ENCODE measurements at places on chromosomes 16 and 17.

- H3K27me3 ChIP-seq: no peaks in the 10 kb centered on the region
- DNase-seq: no peak
- H3K27ac ChIP-seq: no peak overlapping the region
- H3K4me3 ChIP-seq: no peak overlapping the region
- H3K36me3 ChIP-seq: no peaks in the 10 kb centered on the region
- no peaks in the 10 kb centered on the region for H3K4me1 ChIP-seq
Observed at GRCh38 chr16:73771196-73772064, 525.2 kb upstream of the PSMD7 start.

DNA sequence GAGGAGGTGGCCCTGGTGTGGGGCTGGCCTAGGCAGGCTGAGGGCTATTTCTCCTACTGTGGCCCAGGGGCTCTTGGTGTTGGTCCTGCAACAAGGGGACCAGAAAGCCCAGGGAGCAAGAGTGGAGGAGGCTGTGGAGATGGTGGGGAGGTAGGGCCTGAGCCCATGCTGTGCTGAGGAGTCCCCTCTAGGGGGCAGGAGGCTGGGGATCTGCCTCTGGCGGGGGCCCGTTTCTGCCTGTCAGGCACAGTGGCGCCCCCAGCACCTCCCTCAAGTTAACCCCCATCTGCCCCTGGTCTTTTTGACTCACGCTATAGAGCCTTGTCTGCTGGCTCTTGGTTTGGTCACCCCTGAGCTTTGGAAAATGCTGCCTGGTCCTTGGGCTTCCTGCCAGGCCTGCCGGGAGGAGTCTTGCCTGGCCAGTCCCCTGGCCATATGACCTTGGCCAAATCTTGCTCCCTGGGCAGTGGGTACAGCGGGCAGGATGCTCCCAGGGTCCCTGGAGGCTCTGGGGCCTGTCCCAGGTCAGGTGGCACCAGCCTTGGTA lies 5.9 kb downstream of the BAIAP2 start:
- H3K36me3 ChIP-seq: no peaks in the 10 kb centered on the region
- no peak overlapping the region for H3K4me3 ChIP-seq
- no peaks in the 10 kb centered on the region for H3K4me1 ChIP-seq

- H3K27ac ChIP-seq: peak overlapping the region; percentile 78
- H3K27me3 ChIP-seq: peaks cover 3% of the 10 kb centered on the region
- no peak for DNase-seq
- peaks cover 27% of the 10 kb centered on the region for H3K4me1 ChIP-seq
- H3K4me3 ChIP-seq: peak overlapping the region; percentile 82
- H3K36me3 ChIP-seq: peaks cover 6% of the 10 kb centered on the region
Observed at GRCh38 chr16:84699147-84699711, 571 bp upstream of the USP10 start.

DNA sequence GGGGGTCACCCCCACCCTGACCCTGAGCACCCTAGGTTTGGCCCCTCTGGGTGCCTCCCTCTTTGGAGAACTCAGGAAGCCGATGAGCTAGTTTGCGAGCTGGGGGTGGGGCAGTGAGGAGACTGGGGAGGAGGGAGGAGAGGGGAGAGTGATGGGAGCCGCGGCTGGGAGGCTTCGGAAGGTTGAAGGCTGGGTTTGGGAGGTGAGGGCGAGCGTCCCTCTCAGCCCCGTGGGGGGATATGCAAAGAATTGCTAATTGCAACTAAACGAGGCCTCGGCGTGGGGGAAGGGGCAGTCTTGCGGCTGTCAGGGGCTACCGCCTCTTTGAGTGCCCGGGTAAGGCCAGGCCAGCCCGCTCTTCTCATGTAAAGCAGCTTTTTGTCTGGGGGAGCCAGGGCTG lies 17.6 kb upstream of the FZD2 start:
- H3K27ac ChIP-seq: no peak overlapping the region
- H3K4me1 ChIP-seq: peaks cover 4% of the 10 kb centered on the region
- no peak for DNase-seq
- no peak overlapping the region for H3K4me3 ChIP-seq
- H3K27me3 ChIP-seq: peaks cover 10% of the 10 kb centered on the region

- no peak overlapping the region for H3K27ac ChIP-seq
- peaks cover 59% of the 10 kb centered on the region for H3K27me3 ChIP-seq
- peaks cover 4% of the 10 kb centered on the region for H3K4me1 ChIP-seq
Observed at GRCh38 chr17:9026741-9027140, 5.4 kb downstream of the NTN1 start.

- no peaks in the 10 kb centered on the region for H3K4me1 ChIP-seq
- DNase-seq: no peak
- H3K36me3 ChIP-seq: no peaks in the 10 kb centered on the region
- no peak overlapping the region for H3K4me3 ChIP-seq
- no peak overlapping the region for H3K27ac ChIP-seq
- peaks cover 12% of the 10 kb centered on the region for H3K27me3 ChIP-seq
Observed at GRCh38 chr17:27862004-27862403, 31.2 kb downstream of the LYRM9 start.

DNA sequence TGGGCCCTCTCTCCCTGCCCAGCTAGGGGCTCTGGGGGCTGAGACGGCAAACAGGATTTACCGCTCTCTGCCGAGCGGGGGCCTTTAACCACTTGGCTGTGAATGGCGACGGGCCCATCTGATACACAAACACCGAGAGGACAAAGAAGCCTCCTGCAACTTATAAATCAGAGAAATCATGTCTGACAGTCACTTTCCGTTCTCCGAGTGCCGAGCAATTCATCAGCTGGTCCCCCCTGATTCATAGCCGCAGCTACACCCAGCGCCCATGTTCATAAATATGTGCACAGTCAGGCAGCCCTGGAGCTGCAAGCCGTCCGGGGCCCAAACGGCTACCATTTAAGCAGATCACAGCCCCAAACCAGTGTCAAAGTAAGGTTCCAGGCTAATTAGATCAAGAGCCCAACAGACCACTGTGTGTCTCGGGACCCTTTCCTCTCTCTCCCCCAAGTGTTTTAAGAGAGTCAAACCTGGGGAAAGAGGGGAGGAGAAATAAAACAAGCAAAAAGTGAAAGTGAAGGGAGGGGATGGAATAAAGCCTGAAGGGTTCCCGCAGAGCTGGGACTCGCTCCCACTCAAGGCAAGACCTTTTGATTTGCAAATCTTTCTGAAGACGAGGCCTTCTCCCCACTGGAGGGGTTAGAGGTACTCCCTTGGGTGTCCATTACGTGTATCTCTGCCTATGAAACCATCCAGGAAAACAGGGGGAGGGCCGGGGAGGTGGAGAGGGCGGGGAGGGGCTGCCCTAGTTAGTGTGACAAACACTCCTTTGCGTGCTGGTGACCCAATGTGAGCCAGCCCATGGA lies 154.7 kb downstream of the C16orf78 start:
- no peak overlapping the region for H3K27ac ChIP-seq
- no peak for DNase-seq
- H3K36me3 ChIP-seq: no peaks in the 10 kb centered on the region
- H3K4me3 ChIP-seq: peak overlapping the region; percentile 4
- no peaks in the 10 kb centered on the region for H3K27me3 ChIP-seq

DNA sequence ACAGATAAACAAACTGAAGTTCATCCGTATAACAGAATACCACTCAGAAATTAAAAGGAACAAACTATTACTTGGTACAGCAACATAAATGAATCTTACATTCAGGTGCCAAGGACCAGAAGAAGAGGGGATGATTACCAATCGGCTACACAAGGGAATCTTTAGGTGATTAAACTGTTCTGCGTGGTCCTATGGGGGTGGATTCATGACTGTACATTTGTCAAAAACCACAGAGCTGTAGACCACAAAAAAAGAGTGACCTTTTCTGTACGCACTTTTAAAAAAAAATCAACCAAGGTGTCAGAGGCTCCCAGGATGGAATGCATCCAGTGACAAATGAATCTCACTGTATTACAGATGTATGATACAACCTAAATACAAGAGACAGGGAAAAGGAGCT lies 110.8 kb downstream of the CDYL2 start:
- H3K27ac ChIP-seq: peak overlapping the region; percentile 20
- no peak overlapping the region for H3K4me3 ChIP-seq
- peaks cover 5% of the 10 kb centered on the region for H3K36me3 ChIP-seq
- H3K27me3 ChIP-seq: no peaks in the 10 kb centered on the region

DNA sequence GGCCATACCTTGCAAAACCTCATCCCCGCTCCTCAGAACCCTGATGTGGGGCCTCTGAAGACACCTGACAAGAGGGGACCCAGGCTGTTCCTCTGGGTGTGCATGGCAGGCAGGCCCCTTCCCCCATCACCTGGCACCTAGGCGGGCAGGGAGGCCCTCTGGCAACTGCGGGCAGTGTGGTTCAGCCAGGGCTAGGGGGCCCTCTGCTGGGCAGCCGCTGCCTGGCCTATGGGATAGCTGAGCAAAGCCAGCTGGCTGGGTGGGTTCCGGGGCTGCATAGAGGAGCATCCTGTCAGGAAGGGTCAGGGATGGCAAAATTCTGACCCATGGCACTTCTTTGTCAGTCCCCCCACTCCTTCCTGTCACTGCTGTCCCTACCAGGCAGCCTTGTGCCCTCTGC lies 228.7 kb upstream of the ASIC2 start:
- no peak for DNase-seq
- peaks cover 1% of the 10 kb centered on the region for H3K27me3 ChIP-seq
- no peak overlapping the region for H3K4me3 ChIP-seq
- no peak overlapping the region for H3K27ac ChIP-seq

GRCh38 chr17:31313982-31314781 lies at the start of gene EVI2B:
Gene EVI2B, minus strand, starts transcription at chr17:31314054. Its CDS starts 8,445 bp downstream, at chr17:31305609.
- no peak for DNase-seq
- peaks cover 48% of the 10 kb centered on the region for H3K36me3 ChIP-seq
- H3K4me3 ChIP-seq: peak within 1 kb of the TSS; percentile 88
- peaks cover 51% of the 10 kb centered on the region for H3K4me1 ChIP-seq

- no peaks in the 10 kb centered on the region for H3K36me3 ChIP-seq
- no peak overlapping the region for H3K27ac ChIP-seq
- H3K4me3 ChIP-seq: no peak overlapping the region
- H3K27me3 ChIP-seq: peaks cover 24% of the 10 kb centered on the region
- H3K4me1 ChIP-seq: peaks cover 16% of the 10 kb centered on the region
Observed at GRCh38 chr17:57080718-57081117, 4.3 kb upstream of the AKAP1 start.

GRCh38 chr16:51152691-51153576 lies 1.9 kb upstream of the SALL1 start:
- no peaks in the 10 kb centered on the region for H3K4me1 ChIP-seq
- peaks cover 6% of the 10 kb centered on the region for H3K36me3 ChIP-seq
- DNase-seq: no peak
- H3K27ac ChIP-seq: peak overlapping the region; percentile 38
- H3K4me3 ChIP-seq: no peak overlapping the region
- H3K27me3 ChIP-seq: peaks cover 71% of the 10 kb centered on the region

- H3K36me3 ChIP-seq: no peaks in the 10 kb centered on the region
- DNase-seq: no peak
- no peaks in the 10 kb centered on the region for H3K4me1 ChIP-seq
- H3K27me3 ChIP-seq: peaks cover 24% of the 10 kb centered on the region
- H3K27ac ChIP-seq: no peak overlapping the region
- H3K4me3 ChIP-seq: no peak overlapping the region
Observed at GRCh38 chr17:16915752-16916556, 56.0 kb downstream of the TNFRSF13B start.

DNA sequence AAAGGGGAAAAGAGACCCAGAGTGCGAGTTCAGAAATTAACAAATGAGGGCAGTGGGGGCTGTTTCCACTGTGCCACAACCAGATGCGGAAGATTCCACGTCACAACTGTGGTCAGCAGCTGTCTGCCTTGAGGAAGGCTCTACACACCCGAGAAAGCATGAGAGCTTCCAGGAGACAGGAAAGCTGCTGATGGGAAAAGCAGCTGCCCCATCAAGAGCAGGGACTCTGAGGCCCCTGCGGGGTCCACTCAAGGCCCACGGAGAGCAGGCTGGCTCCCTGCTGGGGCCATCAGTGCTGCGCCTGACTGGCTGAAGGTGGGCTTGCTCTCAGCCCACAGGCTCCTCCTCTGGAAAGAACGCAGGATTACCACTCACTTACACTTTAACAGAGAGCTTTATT lies 14.8 kb upstream of the TRAP1 start:
- no peaks in the 10 kb centered on the region for H3K4me1 ChIP-seq
- no peaks in the 10 kb centered on the region for H3K27me3 ChIP-seq

DNA sequence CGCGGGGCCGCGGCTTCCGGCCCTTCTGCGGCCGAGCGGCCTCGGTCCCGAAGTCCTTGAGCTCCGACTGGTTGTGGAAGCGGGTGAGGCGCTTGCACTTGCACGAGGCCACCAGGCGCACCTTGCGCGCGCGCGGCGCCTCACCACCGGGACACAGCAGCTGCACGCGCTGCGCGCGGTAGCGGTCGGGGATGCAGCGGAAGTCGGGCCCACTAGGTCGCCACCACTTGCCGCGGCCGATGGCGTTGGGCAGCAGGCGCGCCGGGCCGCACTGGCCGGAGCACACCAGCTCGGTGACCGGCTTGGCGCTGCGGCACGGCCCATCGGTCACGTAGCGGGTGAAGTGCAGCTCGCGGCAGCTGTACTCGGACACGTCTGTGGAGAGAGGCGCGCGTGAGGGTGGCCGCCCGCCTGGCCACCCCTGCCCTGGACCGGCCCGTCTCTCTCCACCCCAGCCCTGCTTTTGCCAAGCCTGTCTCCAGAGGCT lies 3.2 kb downstream of the SOST start:
- peaks cover 43% of the 10 kb centered on the region for H3K27me3 ChIP-seq
- peaks cover 11% of the 10 kb centered on the region for H3K4me1 ChIP-seq
- no peak overlapping the region for H3K4me3 ChIP-seq
- H3K27ac ChIP-seq: no peak overlapping the region

DNA sequence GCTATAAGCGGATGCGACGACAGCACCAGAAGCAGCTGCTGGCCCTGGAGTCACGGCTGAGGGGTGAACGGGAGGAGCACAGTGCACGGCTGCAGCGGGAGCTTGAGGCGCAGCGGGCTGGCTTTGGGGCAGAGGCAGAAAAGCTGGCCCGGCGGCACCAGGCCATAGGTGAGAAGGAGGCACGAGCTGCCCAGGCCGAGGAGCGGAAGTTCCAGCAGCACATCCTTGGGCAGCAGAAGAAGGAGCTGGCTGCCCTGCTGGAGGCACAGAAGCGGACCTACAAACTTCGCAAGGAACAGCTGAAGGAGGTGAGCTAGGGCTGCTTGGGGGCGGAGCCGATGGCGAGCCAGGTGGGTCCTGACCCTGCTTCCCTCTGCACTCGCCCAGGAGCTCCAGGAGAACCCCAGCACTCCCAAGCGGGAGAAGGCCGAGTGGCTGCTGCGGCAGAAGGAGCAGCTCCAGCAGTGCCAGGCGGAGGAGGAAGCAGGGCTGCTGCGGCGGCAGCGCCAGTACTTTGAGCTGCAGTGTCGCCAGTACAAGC lies 10.1 kb downstream of the HIRIP3 start:
- peaks cover 74% of the 10 kb centered on the region for H3K36me3 ChIP-seq
- H3K4me1 ChIP-seq: no peaks in the 10 kb centered on the region
- H3K27me3 ChIP-seq: no peaks in the 10 kb centered on the region
- no peak overlapping the region for H3K27ac ChIP-seq
- H3K4me3 ChIP-seq: no peak overlapping the region
- DNase-seq: no peak

DNA sequence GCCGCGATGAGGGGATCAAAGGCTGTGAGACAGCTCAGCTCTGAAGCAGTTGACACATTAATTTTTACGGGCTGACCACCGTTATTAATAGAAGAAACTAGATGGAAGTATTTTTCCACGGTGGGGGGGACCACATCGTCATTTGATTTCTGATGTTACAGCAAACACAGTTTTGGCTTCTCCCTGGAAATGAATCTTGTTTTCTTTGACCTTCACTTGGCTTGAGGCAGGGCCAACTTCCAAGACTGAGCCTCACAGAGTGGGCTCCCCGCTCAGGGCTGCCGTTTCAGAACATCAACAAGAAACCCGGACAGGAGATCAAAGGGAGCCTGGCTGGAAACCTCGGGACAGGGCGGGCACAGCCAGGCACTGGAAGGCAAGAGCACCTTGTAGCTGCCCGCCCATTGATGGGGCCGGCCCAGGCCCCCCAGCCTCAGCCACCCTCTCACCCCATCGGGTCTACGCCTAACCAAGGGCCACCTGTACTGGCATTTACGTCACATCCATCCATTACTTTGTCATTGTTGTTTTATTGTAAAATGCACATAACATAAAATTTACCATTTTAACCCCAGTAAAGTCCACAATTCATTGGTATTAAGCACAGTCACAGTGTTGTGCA lies 124.6 kb downstream of the C16orf95 start:
- no peak overlapping the region for H3K27ac ChIP-seq
- H3K27me3 ChIP-seq: no peaks in the 10 kb centered on the region
- no peak for DNase-seq

Measured in activated T-helper 2 cell treated with anti-CD3 and anti-CD28 coated beads, Interferon-gamma antibody, Interleukin-2, Interleukin-4, amounts not matched to agents 10 μg/mL and 5 μg/mL and 100 μg/mL, durations not matched to agents 14 hours and 24 hours and 36 hours (primary cell).